ENCODE measurements at places on chromosomes 13 and 19. TPM values are rescaled to one million over a fixed set of nuclear protein-coding genes. Genes with fewer than 3 reads are reported as not detected.

The CLEC11A gene
- total RNA-seq = 17.1 TPM

The FAAP24 gene
- 1.4 TPM for total RNA-seq

The KLHL1 gene
- total RNA-seq = not detected

The MATK gene
- total RNA-seq = 29.3 TPM

The CD177 gene
- 2.7 TPM for total RNA-seq

The KIR3DL3 gene
- not detected for total RNA-seq
